Tongue (tissue), 3 donors: ENCODE measurements at places on chromosomes 7 and 10. TPM values are rescaled to one million over a fixed set of nuclear protein-coding genes. Genes with fewer than 3 reads are reported as not detected.

GRCh38 chr10:116038259-116038658 is 234.7 kb downstream of the GFRA1 start:
- no peak for DNase-seq

DNA sequence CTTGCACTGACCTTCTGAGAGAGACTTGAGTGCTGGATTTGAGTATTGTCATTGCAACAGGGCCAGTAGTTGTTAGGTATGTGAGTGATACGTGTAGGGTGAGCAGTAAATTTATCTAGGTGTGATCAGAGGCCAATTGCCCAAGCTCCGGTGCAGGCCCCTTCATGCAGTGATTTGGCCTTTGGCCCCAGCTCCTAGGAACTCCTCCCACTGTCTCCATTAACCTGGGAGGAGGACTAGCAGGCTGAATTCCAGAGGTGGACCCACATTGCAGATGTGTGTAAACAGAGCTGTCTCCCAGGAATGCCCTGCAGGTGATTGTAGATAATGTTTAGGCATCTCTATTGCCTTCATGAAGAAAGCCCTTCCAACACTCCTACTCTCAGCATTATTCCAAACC is 19.5 kb downstream of the TCF7L2 start:
- no peak for DNase-seq

DNA sequence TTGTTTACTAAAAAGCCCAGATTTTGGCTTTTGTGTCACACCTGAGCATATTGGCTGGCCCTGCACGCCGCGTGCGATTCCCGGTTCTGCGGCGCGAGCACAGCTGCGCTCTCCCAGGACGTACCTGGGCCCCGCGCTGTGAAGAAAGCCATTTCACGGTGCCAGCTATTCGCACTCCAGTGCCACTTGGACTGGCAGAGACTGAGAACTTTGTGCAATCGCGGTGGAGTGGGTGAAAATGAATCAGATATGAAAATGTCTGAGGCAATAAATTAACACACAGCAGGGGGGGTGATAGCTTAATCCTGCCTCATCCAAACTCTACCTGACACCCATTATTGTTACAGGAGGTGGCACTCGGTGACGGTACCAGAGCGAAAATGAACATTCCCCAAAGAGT is 330.1 kb upstream of the MGMT start:
- DNase-seq = no peak

GRCh38 chr10:126209451-126209850 is 178.8 kb downstream of the ADAM12 start:
- DNase-seq = no peak

CD36 gene
- 324 TPM for total RNA-seq

KLF14 gene
- total RNA-seq = 1.1 TPM
